ENCODE measurements at places on chromosomes 4 and X. TPM values are rescaled to one million over a fixed set of nuclear protein-coding genes. Genes with fewer than 3 reads are reported as not detected.

DNA sequence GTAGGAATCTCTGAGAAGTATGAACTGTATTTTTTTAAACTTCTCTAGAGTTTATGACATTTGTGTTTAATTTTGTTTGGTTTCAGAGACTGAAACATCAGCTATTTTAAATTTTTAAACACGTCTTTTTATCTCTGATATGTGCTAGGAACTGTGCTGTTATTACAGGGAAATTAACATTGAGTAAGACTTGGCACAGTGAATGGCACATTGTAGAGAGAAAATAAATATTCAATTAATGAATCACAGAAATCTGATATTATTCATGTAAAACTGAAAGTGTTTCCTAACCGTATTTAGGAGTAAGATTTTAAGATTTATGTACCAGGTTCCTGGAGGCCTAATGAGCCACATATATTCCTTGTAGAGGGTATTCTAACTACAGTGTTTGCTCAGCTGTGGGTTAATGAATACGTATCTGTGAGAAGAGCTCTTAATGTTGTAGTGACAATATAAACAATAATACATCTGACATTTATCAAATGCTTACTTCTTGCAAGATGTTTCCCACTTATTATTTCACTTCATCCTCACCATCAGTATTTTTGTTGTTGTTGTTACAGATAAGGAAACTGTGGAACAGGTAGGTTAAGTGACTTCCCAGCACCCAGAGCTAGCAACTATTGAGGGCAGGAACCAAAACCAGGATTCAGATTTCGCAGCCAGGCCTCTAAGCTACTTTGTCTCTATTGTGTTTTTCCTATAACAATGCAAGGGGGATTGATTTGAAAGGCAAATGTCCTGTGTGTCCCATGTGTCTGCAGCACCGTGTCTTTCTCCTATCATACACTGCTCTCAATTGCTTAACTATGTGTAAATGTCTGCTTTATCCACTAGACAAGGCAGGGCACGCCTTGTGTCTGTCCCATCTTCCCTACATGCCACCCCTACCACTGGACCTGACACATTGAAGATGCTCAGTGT, 121.1 kb upstream of the FAM9C start:
- no peak for DNase-seq

GRCh38 chrX:12142661-12143060, 4.4 kb downstream of the FRMPD4 start:
- no peak for DNase-seq

GRCh38 chr4:79209822-79210635, 115.8 kb downstream of the NAA11 start:
- no peak for DNase-seq

DNA sequence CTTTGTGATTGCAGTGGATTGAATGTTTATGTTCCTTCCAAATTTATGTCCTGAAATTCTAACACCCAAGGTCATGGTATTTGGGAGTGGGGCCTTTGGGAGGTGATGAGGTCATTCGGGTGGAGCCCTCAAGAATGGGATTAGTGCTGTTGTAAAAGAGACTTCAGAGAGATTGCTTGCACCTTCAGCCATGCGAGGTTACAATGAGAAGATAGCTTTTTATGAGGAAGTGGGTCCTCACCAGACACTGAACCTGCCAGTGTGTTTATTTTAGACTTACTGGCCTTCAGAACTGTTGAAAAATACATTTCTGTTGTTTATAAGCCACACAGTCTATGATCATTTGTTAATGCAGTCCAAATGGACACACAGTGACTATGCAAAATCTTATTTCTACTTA, 161.0 kb upstream of the GPRIN3 start:
- DNase-seq = no peak

GRCh38 chr4:186719925-186720694, 3.5 kb downstream of the FAT1 start:
- DNase-seq = no peak

DNA sequence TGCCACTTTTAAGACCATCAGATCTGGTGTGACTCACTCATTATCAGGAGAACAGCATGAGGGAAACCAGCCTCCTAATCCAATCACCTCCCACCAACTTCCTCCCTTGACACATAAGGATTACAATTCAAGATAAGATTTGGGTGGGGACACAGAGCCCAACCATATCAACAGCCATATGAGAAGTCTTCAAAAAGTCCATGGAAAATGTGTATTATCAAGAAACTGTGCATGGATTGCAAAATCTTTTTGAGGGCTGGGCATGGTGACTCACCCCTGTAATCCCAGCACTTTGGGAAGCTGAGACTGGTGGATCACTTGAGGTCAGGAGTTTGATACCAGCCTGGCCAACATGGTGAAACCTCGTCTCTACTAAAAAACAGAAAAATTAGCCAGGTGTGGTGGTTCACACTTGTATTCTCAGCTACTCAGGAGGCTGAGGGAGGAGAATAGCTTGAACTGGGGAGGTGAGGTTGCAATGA, 17.8 kb upstream of the RPL39 start:
- DNase-seq = no peak

- DNase-seq = no peak
These were observed 46.4 kb downstream of the PAGE2 start for GRCh38 chrX:55135171-55135570.

- DNase-seq = no peak
These were observed 113.0 kb upstream of the PRDX4 start for GRCh38 chrX:23554304-23554703.

DNA sequence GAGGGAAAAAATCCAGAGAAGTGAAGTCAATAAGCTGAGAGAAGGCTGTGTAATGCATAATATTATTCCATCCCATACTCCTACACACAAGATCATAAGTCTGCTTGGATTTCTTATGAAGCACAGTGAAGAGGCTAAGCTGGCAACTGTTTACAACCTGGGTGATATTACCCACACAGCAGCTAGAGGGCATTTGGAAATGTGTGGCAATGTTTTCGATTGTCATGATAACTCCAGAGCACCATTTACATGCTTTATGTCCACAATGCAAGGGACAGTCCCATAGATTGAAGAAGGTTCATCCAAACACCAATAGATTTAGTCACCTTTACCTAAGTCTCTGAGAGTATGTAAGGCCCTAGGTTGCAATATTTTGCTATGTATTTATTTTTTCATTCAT, 412.2 kb downstream of the PPP3CA start:
- DNase-seq = peak; percentile 22

DNA sequence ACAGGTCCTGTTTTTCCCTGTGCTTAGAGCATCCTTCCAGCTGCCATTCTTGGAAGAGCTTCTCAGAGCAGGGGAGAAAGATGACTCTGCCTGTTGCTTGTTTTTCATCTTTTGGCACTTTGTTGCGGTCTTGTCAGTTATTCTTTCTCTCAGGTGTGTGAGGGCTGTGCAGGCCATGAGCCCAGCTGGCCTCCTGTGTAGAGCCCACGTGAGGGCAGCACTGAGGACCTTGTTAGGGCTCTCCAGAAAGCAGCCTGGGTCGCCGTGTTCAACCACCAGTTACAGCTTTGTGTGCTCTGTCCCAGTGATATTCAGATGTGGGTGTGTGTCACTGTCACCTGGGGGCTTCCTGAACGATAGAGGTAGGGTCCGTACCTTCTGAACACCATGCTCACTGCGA, 52.8 kb downstream of the NOP14 start:
- DNase-seq = no peak

Gene SLC16A2
- total RNA-seq = 0.17 TPM

Gene ATP10D
- 2.3 TPM for total RNA-seq

Gene CPLX1
- 1.2 TPM for total RNA-seq

Gene TRIM60
- not detected for total RNA-seq

Gene NXF2
- total RNA-seq = not detected

Gene CT45A2
- total RNA-seq = not detected

Gene HTN1
- total RNA-seq = not detected

Gene P2RY10
- total RNA-seq = 81.2 TPM

Gene HEPH
- not detected for total RNA-seq

Gene MID1IP1
- 14.8 TPM for total RNA-seq

Gene SPACA5
- total RNA-seq = not detected
